ENCODE measurements at places on chromosomes 6 and 20. TPM values are rescaled to one million over a fixed set of nuclear protein-coding genes. Genes with fewer than 3 reads are reported as not detected.

DNA sequence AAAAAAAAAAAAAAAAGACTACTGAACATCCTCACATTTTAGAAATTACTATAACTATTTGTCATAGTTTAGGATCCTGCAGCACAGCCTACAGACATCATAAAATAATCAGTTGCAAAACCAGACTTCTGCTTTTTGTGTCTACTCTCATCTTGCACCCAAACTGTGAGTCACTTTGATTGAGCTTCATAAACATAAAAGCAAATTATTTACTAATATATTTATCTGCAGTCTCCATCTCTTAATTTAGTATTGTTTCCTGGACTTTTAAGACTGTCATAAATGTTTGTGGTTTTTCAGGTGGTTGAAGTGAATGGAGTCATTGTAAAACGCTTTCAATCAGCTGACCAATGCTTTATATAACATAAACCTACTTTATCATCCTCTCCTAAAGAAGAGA, 14.8 kb upstream of the CALHM6 start:
- peaks cover 60% of the 10 kb centered on the region for H3K4me1 ChIP-seq
- peaks cover 10% of the 10 kb centered on the region for H3K27me3 ChIP-seq
- no peak overlapping the region for H3K4me3 ChIP-seq
- no peak for DNase-seq
- H3K27ac ChIP-seq: no peak overlapping the region

DNA sequence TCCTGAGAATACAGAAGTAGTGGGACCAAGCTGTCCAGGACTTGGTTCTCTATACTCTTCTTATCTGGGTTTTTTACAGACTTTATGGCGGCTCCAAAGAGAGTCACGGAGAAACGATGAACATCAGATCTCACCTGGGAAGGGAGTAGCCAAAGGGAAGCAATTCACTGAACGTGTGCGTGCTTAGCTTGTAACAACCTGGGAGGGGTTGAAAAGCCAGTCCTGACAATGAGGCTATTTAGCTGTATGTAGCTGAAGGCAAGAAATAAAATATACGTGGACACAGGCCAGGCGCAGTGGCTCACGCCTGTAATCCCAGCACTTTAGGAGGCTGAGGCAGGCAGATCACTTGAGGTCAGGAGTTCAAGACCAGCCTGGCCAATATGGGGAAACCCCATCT, 18.2 kb upstream of the RBL1 start:
- H3K36me3 ChIP-seq: no peaks in the 10 kb centered on the region
- H3K4me1 ChIP-seq: no peaks in the 10 kb centered on the region
- H3K27ac ChIP-seq: no peak overlapping the region
- no peaks in the 10 kb centered on the region for H3K27me3 ChIP-seq

- peak overlapping the region; percentile 96 for H3K27ac ChIP-seq
- no peaks in the 10 kb centered on the region for H3K27me3 ChIP-seq
- H3K36me3 ChIP-seq: no peaks in the 10 kb centered on the region
- peak overlapping the region; percentile 76 for H3K4me3 ChIP-seq
- peaks cover 40% of the 10 kb centered on the region for H3K4me1 ChIP-seq
Observed at GRCh38 chr20:47489448-47489872, 12.2 kb upstream of the NCOA3 start.

DNA sequence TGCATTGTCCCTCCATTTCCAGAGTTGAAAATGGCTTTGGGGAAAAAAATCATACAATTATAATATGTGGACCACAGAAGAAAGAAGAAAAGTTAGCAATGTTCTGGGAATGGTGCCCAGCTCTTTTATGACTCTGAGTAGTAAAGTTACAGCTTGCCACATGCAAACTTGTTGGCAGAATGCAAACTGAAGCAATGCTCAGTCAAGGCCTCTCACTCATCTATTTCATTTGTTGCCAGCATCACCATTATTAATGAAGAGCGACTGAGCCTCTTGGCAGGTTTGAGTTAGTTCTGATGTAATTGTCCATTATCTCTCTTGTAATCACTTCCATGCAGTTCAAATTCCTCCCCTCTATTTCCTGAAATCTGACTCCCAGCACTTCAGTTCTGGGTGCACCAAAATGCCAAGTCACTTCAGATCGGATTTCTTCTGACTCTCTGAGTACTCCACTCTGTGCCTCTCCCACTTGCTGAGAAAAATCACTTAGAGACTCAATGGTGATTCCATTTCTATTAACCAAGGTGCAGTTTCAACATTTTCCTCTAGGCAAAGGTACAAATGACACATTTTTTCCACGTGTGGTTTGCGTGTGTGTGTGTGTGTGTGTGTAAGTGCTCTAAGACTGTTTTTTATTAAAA, 154.4 kb upstream of the STMND1 start:
- H3K27ac ChIP-seq: no peak overlapping the region
- DNase-seq: no peak
- H3K4me1 ChIP-seq: no peaks in the 10 kb centered on the region
- no peak overlapping the region for H3K4me3 ChIP-seq
- no peaks in the 10 kb centered on the region for H3K36me3 ChIP-seq
- peaks cover 19% of the 10 kb centered on the region for H3K27me3 ChIP-seq

- no peak for DNase-seq
- H3K36me3 ChIP-seq: peaks cover 6% of the 10 kb centered on the region
- peak overlapping the region; percentile 95 for H3K27ac ChIP-seq
- H3K4me3 ChIP-seq: peak overlapping the region; percentile 93
- H3K27me3 ChIP-seq: no peaks in the 10 kb centered on the region
Observed at GRCh38 chr6:43170417-43170930, 595 bp upstream of the SRF start.

DNA sequence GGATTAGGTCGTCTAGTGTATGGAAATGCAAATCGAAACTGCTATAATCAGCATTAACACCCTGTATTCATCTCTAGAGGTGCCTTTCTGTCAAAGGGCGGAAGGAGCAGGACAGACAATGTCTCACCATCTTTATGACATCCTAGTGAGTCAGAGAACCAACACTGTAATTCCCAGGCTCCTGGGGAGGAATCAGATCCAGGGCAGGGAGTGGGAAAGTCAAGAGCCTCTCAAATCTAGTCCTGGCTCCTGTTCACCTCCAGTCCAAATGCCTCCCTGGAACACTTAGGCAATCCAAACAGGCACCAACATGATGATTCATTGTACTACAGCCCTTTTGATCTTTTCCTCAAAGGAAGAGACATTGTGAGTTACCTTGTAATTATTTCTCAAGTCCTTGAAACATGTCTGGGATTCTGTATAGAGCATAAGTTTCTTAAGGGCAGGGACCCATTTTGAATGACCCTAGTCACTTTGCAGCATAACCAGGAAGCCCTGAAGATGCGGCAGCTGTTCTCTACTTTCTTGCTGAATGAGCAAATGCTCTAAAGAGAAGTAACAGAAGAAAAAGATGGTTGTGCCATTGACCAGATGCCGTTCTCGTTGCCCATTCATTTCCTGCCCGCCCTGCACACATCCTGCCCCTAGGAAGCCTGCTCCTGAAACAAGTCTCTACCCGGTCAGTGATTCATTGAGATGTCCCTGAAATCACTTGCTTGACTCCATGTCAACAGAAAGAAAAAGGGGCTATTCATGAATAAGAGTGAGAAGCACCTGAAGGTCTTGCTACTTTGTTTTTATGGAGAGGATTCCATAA, 112.8 kb upstream of the JARID2 start:
- no peaks in the 10 kb centered on the region for H3K36me3 ChIP-seq
- peak overlapping the region; percentile 22 for H3K27ac ChIP-seq
- peaks cover 24% of the 10 kb centered on the region for H3K4me1 ChIP-seq
- no peak overlapping the region for H3K4me3 ChIP-seq

- no peaks in the 10 kb centered on the region for H3K36me3 ChIP-seq
- H3K27me3 ChIP-seq: no peaks in the 10 kb centered on the region
- DNase-seq: no peak
- H3K27ac ChIP-seq: no peak overlapping the region
Observed at GRCh38 chr20:7147220-7147601, 379.7 kb downstream of the BMP2 start.

The MCCD1 gene
- not detected for total RNA-seq

The BPIFA1 gene
- not detected for total RNA-seq

All from natural killer cell treated with Interleukin-12 subunit alpha and Interleukin-12 subunit beta and Interleukin-15 and Interleukin-18, amount 100 ng/mL, for 72 hours (primary cell).